ENCODE measurements at places on chromosomes 6 and 20.

DNA sequence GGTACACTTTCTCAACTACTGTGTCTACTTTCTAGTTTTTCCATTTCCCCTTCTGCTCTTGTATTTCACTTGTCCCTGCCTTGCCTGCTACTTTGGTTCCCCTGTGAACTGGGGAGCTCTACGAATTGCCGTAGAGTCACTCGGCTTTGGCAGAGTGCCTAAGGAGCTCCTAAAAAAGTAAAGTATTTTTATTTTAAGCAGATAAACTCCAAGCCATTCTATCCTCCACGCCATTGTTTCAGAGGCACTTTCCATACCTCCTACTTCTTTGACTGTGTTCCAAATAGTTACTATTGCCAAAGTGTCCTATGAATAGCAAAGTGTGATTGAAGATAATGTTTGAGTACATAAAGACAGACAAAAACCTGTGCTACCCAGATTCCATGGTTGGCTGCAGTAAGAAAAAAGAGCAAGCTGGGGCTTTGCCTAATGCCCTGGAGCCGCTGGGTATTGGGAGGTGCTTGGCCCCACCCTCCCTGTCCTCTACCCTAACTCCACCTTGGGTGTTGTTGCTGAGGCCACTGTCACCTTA is 5.1 kb upstream of the MBOAT1 start:
- no peak for DNase-seq

- DNase-seq = no peak
Observed at GRCh38 chr6:35589201-35589739, 76.6 kb upstream of the TULP1 start.

- no peak for DNase-seq
Observed at GRCh38 chr6:38062066-38062465, 242.5 kb downstream of the ZFAND3 start.

- DNase-seq = no peak
Observed at GRCh38 chr6:6407071-6407741, 86.7 kb upstream of the F13A1 start.

GRCh38 chr6:166408936-166409755 is 26.4 kb upstream of the MPC1 start:
- no peak for DNase-seq

DNA sequence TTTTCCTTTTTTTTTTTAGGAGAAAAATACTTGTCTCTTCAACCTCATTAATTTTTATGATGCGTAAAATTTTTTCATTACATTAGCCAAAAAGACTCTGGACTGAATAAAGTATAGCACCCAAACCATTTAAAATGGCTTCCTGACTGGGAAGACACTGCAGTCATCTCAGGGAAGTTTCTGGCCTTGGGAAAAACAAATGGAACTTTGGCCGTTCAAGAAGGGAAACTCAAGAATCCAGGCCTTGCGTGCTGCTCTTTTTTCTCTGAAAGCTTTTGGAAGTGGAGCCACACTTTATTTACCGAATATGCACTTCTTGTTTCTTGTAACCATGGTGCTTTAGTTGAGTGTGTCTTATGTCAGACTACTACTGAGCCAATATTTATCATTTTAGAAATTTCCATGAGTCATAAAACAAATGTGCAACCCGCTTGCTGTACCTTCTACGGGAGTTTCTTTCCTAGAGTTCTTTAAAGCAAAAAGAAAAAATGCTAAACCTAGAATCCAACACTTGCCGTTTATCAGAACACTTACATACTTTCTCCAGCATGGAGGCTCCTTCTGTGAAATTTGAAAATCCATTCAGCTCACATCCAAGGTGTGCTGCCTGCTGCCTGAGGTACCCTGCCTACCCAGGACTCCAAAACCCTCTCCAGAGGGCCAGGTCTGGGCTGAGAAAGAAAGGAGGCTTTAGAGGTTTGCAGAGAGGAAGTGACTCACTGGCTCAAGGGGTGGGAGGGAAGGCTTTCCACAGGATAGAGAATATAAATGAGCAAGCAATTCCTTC is 11.5 kb upstream of the DSTN start:
- DNase-seq = peak; percentile 85

GRCh38 chr20:21681922-21682318 is 23.5 kb upstream of the PAX1 start:
- no peak for DNase-seq

- no peak for DNase-seq
Observed at GRCh38 chr6:169887529-169888140, 136.2 kb downstream of the ERMARD start.

DNA sequence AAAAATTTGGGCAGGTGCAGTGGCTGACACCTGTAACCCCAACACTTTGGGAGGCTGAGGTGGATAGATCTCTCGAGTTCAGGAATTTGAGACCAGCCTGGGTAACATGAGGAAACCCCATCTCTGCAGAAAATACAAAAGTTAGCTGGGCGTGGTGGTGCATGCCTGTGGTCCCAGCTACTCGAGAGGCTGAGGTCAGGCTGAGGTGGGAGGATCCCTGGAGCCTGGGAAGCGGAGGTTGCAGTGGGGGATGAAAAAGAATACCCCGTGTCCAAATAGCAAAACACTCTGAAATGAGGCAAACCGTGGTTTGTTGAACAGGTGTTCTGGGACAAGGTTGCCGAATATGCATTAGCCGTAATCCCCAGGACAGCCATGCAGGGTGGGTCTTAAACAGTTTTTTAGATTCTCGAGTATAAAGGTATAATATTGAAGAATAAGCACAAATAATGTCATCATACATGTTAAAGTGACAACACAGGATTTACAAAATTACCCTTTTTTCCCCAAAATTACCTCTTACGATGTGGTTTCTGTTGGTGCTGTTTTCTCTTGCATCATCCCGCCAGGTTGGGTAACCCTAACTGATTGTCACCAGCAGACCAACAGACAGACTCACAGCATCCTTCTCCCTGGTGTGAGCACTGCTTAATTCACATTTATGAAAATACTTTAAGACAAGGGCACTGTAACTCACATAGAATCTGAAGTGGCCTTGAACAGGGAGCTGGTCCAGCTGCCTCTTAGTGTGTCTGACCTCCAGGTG is 9.1 kb downstream of the DNAJC5 start:
- DNase-seq = no peak

- DNase-seq = no peak
Observed at GRCh38 chr6:163085426-163085825, 329.1 kb upstream of the QKI start.

- DNase-seq = no peak
Observed at GRCh38 chr6:4466261-4466660, 309.9 kb upstream of the CDYL start.

DNA sequence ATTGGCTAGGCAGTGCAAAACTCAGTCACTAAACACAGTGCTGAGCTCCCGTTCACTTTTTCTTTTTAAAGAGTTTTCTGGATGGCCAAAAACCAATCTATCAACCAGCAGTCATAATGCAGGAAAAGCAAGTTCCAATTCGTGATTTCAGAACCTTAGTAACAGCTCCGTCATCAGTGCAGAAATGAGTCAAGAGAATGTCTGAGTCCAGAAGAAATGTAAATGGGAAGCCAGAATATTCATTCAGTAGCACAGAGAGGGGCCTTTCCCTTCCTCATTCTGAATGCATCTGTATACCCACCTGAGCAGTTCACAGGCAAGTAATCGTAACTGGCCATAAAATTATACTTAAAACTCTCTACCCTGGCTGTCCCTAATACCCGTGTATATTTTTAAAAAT is 20.4 kb downstream of the HUS1B start:
- no peak for DNase-seq

- peak; percentile 38 for DNase-seq
Observed at GRCh38 chr20:5991623-5992441, 41.4 kb downstream of the MCM8 start.

GRCh38 chr6:19697744-19698290 is 139.4 kb upstream of the ID4 start:
- DNase-seq = peak; percentile 76

GRCh38 chr6:57342148-57342669 is 24.8 kb downstream of the PRIM2 start:
- no peak for DNase-seq

- no peak for DNase-seq
Observed at GRCh38 chr6:169042061-169042460, 211.6 kb downstream of the THBS2 start.

GRCh38 chr6:126531840-126532239 is 191.9 kb downstream of the CENPW start:
- DNase-seq = no peak

DNA sequence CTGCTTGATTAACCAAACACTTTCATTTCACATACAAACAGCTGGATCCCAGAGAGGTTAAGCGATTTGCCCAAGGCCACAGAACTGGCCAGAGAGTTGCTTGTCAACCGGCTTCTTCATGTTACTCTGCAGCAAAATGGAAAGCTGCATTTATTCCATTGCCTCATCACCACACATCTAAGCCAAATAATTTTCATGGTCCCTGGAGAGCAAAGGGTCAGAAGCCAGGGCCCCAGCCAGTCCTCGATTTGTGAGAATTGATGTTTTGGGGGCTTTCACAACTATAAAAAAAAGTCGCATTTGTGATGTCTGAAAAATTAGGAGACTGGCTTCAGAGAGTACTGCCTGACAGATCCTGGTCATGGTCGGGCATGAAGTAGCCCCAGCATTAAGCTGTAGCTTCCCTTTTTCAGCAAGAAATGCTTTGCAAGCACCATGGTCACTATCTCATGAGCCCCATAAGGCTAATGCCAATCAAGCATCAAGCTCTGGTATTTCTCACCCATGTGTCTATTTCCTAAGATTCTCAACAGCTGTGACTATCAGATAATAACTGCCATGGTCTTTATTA is 95.8 kb downstream of the BANF2 start:
- no peak for DNase-seq

DNA sequence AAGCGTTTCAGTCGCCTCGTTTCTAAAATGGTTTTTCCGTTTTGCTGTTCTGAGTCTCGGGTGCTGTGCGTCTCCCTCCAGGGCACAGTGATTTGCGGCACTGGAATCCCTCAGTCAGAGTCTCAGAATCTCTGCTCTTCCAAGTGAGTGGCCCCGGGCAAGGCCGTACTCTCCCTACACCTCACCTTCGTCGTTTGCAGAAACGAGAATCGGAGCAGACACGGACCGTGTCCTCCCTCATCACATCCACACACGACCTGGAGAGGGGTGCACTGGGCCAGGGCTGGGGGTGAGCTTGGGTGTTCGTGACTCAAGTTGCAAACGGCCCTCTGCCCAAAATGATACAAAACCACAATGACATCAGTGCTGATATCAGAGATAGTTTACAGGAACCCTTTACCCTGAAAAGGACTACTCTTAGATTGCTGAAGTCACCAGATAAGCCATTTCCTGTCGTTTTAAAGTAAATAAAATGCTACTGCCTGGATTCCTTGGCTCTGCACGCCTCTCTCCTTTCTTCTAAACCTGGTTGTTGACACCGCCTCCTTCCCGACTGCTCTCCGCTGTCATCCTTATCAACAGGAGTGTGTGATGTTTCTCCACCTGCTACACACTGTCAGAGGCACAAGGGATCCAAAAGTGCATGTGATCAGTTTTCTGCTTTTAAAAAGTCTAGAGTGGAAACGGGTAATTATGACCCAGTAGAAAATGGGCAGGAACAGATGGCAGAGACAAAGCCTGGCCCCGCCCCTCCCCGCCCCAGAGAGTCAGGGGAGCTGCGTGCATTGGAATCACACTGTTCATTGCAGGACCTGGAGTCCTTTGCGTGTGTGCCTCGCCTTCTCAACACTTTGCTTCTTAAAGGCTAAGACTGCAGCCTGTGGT is 38.4 kb downstream of the KIF25 start:
- DNase-seq = no peak

- no peak for DNase-seq
Observed at GRCh38 chr20:24485981-24486380, 16.6 kb downstream of the SYNDIG1 start.

GRCh38 chr6:49980898-49981297 is 11.5 kb upstream of the DEFB113 start:
- DNase-seq = peak; percentile 38

DNA sequence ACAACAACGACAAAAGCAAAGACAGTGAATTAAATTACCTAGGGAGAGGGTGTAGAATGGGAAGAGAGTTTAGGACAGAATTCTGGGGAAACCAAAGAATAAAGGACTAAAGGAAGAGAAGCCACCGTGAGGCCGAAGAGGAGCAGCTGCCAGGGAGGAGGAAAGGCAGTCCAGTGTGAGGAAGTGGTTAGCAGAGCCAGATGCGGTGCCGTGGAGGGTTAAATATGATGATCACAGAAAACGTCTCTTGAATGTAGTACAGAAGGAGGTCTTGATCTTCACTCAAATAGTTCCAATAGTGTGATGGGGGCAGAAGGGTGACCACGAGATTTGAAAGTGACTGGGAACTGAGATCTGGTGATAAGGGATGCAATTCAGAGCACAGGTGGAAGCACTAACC is 67.7 kb downstream of the TMEM244 start:
- no peak for DNase-seq

- DNase-seq = no peak
Observed at GRCh38 chr6:2184700-2185455, 60.5 kb downstream of the GMDS start.

- DNase-seq = no peak
Observed at GRCh38 chr20:43895235-43895634, 19.4 kb upstream of the TOX2 start.

GRCh38 chr6:15441981-15442380 is 196.1 kb downstream of the JARID2 start:
- no peak for DNase-seq

DNA sequence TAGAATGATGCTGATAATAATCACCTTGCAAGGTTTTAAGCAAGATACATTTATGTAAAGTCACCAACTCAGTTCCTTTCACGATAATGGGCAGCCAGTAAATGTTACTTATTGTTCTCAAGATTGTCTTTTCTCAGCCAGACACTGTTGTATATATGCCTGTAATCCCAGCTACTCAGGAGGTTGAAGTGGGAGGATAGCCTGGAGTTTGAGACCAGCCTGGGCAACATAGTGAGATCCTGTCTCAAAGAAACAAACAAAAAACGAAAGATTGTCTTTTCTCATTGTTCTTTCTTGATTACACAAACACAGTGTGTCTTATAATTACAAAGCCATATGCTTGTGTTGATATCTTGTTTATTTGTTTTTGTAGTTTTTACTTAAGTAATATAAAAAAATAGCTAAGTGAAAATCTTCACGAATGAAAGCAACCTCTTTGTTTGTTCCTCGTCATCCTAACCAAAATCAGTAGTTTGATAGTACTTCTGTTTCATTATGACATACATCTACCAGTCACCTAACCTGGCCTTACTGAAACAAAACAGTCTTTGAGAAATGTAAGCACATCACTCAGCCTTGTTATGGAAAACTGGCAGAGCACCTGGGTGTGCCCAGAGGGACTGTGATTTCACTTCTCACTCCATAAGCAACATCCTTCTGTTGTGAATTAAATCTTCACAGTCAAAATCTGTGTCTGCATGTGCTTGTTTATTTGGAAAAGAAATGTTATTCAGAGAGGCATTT is 436.2 kb upstream of the SOX4 start:
- DNase-seq = no peak

DNA sequence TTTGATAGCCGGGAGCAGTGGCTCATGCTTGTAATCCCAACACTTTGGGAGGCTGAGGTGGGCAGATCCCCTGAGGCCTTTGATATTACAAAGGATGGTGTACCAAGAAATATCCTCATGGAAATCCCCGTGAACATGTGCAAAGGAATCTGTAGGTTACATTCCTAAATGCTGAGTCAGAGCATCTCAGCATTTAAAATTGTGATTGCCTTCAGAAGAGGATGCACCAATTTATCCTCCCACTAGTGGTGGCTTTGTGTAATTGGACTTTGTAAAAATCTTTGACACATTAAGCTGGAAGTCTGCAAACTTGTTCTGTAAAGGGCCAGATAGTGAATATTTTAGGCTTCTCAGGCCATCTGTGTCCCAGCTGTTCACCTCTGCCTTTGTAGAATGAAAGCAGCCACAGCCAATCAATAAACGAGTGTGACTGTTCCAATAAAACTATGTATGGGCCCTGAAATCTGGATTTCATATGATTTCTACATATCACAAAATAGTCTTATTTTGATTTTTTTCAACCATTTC is 11.8 kb downstream of the TMEM14B start:
- DNase-seq = peak; percentile 70

All from GM04504 (cell line).